ENCODE measurements at places on chromosomes 12 and 14.

DNA sequence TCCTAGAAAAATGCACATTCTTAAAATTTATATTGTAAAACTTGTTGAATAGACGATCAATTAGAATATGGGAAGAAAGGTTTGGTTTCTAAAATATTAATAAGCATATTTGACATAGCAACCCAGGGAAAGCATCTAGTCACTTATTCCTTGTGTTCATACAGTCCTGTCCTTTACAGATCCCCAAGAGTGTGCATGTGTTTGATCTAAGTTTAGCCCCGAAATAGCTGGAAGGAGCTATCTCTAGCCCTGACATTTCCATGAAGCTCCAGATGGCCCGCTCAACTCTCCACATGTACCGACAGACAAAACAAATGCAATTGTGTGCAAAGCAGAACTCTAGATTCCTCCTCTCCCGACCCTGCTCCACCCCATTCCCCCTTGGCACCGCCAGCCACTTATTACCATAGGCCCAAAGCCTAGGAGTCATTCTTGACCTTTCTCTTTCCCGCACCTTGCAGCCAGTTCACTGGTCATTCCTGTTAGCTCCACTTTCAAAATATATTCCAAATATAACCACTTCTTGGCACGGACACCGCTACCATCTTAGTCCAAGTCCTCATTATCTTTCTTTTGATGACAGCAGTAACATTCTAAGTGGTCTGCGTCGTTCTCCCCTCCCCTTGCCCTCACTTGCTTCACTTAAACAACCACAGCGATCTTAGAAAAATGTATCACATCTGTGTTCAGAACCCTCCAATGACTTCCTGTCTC lies 45.4 kb upstream of the GZMB start:
- DNase-seq, result no peak

DNA sequence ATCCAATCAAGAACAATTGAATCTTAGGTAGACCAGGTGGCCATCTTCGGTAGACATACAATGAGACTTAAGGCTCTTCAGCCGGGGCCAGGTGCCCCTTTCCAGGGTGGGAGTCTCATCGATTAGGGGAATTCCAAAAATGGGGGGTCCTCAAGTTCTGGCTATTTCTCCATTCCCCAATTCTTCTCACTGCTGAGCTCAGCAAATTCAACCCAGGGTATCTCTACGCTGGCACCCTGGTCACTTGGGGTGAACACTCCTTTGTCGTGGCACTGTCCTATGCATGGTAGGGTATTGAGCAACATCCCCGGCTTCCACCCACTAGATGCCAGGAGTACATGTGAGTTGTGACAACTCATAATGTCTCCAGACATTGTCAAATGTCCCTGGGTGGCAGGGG lies 34.9 kb upstream of the FBXO21 start:
- DNase-seq, result no peak

GRCh38 chr12:95114766-95115405 lies 41.5 kb upstream of the NR2C1 start:
- no peak for DNase-seq

- DNase-seq, result no peak
Measured at GRCh38 chr14:68269136-68269927, 449.8 kb downstream of the RAD51B start.

- DNase-seq, result peak; percentile 55
Measured at GRCh38 chr12:132190012-132190755, 45.9 kb downstream of the NOC4L start.

DNA sequence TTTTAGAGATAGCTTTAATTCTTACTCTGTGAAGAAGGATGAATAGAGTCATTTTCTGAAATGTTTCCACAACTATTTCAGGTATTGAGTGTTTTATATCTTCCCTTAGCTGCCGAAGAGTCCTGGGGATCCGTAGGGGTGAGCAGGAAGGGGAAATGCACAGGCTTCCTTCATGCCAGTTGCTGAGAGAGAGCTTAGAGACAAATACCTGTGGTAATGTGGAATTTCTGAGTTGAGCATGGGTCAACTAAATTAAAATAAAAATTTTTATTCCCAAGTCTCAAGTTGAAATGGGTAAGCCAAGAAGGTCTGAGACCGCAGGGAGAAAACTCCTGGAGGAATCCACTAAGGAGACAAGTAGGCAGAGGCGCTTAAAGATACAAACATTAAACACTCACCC lies 185.7 kb downstream of the DAD1 start:
- DNase-seq, result no peak

DNA sequence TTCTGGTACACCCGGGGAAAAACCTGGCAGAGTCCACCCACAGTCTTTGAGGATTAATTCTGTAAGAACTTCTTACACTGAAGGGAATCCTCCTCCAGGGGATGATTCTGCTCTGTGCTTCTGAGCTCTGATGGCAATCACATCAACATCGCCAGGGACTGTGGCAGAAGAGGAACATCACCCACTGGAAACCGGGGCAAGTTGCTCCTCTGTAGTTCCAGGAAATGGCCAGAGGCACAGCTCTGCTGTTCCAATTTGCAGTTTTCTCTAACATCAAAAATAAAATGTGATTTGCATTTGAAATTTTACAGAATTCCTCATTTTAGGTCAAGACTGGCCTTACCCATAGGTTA lies 207.6 kb downstream of the DAD1 start:
- DNase-seq, result no peak

GRCh38 chr14:91322623-91323022 lies 78.1 kb upstream of the GPR68 start:
- no peak for DNase-seq

DNA sequence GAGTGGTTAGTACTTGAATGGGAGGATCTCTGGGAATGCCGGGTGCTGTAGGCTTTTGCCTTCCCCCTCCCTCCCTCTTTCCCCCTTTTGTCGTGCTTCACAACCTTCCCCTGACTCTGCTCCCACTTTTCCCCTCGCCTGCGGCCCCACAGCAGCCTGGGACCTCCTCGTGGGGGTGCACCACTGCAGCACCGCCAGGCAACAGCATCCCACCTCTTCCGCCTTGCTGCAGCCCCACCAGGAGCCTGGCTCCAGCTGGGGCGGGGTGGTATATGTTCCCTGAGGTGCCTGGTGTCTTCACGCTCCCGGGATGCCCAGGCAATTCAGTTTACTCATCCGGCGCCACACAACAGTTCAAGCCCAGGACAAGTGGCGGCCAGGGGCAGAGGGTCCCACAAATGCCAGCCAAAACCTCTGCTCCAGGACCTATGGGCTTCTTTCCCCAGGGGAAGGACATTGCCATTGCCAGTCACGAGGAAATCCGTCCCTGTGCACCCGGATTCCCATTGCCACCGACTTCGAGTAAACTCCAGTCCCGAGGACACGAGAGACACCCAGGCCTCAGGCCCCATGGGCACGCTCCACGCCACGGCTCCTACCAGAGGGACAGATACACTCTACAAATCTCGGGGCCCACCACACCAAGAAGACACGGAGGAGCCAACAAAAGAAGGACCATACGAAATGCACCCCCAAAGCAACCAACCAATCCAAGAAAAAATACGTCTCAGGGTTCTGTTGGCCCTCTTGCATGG lies 181.7 kb downstream of the ALG10 start:
- no peak for DNase-seq

DNA sequence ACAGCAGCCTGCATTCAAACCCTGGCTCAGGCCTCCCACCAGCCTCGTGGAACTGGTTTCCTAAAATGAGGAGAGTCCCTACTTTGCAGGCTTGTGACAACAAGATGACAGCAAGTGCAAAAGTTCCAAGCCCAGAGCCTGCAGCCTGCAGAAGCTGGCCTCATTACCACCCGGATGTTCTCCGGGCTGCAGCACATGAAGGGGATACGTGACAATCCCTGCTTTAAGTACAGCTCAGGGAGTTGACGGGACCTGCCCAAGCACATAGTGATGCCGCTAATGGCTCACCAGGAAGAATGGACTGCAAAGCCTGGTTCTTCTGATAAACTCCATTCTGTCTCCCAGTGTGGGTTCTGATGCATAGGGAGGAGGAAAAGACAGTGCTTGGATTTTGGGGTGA lies 15.0 kb downstream of the SSH1 start:
- DNase-seq, result no peak

DNA sequence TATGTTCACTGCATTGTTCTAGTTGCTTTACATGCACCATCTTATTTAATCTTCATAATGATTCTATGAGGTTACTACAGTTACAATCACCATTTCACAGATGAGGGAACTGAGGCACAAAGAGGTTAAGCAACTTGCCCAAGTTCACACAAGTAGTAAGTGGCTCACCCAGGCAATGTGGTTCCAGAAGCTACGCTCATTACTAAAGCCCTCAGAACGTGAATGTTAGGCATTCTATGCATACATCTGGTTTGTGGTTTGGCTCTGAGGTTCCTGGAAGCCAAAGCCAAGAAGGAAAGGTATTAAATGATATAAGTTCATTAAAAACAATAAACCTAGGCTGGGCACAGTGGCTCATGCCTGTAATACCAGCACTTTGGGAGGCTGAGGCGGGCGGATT lies 14.4 kb upstream of the VRTN start:
- peak; percentile 57 for DNase-seq

- DNase-seq, result peak; percentile 85
Measured at GRCh38 chr14:71320734-71321573, 413.7 kb downstream of the PCNX1 start.

DNA sequence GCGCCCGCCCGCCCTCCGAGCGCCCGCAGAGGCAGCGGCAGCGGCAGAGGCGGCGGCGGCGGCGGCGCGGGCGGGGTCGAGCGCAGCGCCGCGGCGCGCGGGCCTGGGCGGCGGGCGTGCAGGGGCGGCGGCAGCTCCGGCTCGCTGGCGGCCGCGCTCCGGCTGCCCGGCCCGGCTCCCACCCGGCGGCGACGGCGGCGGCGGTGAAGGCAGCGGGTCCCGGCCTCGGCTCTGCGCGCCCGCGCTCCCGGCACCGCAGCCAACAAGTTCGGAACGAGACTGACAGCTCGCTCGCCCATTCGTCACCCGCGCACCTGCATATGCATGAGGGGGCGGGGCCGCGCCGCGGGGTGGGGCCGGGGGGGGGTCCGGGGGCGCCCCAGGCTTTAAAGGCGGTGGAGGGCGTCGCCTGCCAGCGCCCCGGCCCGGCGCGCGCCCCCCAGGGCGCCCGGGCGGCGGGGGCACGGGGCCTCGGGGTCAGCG lies at the start of gene JAG2:
TSS of gene JAG2 (minus strand) at position 281 of the 483 bp plus-strand sequence. CDS start 356 bp downstream, outside the sequence.
- peak; percentile 50 for DNase-seq

GRCh38 chr12:9928607-9929006 lies 3.6 kb downstream of the CLEC2A start:
- no peak for DNase-seq

DNA sequence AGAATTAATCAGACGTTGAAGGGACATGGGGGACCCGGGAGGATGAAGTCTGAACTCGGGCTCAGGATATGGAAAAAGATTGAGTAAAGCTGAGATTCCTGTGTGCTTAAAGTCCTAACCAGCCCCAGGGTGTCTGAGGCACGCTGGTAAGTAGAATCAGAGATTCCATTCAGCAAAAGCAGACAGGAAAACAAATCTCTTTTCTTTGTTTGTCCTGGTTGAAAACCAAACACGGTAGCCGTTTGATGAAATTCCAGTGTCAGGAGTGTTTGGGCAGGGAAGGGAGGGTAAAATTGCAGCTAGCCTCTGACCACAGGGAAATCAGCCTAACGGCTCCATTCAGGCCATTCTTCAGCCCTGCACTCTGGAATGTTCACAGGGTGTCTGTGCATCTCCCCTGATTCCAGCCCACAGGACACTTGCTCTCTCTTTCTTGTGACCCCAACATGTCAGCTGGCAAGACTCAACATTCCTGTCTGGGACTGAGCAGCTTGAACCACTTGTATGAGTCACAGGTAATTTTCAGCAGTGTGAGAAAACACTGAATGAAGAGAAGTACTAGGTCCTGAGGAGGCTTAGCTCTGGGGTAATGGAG lies 31.0 kb downstream of the NINJ2 start:
- DNase-seq, result peak; percentile 82

DNA sequence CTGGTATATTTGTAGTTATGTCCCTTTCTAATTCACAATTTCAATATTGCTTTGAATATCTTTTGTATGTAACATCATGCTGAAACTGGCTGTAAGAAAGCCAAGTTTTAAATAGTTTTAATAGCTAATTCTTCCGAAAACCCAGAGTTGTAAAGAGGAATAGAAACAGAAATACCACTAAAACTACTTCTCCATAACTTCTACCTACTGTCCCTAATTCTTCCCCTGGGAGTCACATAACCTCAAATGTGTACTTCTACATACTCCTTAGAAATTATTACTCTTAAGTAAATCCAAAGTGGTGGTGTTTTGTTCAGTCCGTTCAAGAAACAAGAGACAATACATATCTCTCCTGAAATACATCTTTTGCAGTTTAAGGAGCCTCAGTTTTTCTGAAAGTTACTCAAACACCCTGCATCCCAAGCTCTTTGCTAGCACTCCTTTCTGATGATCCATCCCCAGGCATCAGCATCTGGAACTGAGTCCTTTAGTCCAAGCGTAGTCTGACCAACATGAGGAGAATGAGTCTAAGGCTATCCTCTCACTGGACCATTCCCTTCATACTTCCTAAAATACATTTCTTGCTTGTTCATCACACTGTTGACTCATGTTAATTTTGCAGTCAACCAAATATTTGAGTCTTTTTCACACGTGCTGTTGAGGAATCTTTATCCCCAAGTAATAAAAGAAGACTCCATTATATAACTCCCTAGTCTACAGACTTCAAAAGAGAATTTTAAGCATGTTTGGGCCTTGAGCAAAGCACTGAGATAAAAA lies 214.3 kb upstream of the NUDT4 start:
- peak; percentile 79 for DNase-seq
